Lower leg skin (tissue), 4 donors: ENCODE measurements at places on chromosomes 7 and 10. TPM values are rescaled to one million over a fixed set of nuclear protein-coding genes. Genes with fewer than 3 reads are reported as not detected.

The MYH16 gene
- not detected for total RNA-seq

The NKX1-2 gene
- total RNA-seq: 1.1 TPM

The FAM237B gene
- total RNA-seq: not detected

The ITPRID1 gene
- 0.63 TPM for total RNA-seq

The MALRD1 gene
- total RNA-seq: not detected

The SFTPA2 gene
- total RNA-seq: not detected

The GIMAP2 gene
- 7.2 TPM for total RNA-seq

The ANXA11 gene
- 109 TPM for total RNA-seq

DNA sequence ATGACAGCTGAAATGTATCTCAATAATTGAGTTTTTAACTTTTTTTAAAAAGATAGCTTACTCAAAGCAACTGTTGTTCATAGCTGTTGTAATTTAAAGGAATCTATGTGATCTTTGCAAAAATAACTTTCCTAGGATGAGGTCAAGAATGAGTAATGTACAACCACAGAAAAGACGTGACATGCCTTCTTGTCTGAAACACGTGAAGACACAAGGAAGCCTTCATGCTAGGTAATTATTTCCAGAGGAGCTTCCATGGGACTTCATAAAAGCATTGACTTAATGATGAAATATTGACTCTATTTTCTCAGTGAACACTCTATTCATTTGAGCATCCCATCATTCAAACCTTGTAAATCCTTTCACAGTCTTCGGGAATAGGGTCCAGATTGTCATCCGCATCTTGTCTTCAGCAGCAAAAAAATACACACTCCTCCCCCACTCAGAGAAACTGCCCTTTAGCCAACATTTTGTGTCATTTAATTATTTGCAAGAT, 528.0 kb downstream of the NRG3 start:
- DNase-seq: no peak

GRCh38 chr7:112238852-112239610, 32.5 kb downstream of the ZNF277 start:
- no peak for DNase-seq

GRCh38 chr10:121481180-121481579, 117.1 kb downstream of the FGFR2 start:
- DNase-seq: no peak

DNA sequence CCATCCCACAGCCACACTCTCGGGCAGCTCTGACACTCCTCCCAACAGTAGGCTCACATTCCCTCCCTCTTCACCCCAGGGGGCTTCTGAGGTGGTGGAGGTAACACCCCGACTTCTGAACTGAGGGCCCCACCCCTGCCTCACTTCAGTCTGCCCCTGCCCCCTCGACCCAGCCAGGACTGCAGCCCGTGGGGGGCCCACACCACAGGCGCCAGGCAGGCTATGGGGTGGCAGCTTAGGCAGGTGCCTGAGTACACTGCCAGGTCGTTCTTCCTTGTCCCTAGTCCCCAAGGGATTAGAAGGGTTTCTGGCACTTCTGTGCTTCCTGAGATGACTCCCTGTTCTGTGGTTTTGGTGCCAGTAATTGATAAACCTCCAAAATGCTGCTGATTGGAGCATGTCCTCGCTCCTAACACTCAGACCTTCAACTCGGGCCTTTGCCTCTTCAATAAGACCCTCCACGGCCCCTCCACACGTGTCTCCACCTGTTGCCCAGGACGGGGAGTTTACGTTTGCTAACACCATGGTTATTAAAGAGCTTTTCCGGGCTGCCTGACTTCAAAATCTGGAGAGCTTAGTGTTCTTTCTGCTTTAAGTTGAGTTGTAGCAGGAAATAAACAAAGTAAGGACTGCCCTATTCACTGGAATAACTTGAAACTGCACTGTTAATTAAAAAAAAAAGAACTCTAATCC, 23.8 kb upstream of the LARP4B start:
- no peak for DNase-seq

DNA sequence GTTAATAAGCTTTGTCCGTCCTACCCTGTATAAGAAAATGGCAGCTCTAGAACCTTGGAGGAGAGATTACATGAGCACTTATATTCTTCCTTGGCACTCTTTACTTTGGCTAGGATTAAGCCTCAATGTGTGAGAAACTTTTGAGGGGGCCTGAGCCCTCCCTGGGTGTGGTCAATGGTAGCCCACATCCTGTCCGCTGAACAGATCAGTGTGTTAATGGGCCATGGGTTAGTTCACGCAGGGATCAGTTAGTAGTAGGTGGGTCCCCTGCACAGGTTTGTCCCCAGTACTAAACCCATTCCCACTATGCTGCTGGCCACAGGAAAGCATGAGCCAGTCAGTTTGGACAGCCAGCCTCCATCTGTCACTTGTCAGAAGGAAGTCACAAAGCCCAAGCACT, 20.2 kb upstream of the IKZF1 start:
- DNase-seq: no peak

GRCh38 chr10:30348378-30348776, 701 bp downstream of the MTPAP start:
- no peak for DNase-seq

GRCh38 chr7:40300146-40300670, 165.4 kb downstream of the SUGCT start:
- no peak for DNase-seq

DNA sequence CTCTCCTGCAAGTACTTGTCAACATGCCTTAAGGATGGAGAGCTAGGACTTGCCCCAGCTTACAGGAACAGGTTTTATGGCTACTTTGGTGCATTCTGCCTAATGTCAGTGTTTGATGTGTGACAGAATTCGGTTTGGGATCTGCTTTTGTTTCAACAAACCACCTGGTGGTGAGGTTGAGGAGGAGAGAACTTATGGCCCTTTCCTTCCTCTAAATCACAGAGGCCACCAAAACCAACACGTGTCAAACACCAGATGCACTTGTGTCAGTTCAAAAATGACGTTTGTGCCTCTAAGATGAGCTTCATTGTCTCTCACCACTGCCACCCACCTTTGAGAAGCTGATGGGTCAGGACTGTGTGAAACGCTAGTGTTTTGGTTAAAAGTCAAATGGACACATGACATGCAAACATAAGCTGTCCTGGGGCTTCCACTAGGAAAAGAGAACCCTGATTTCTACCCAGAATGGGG, 83.9 kb downstream of the OSBPL3 start:
- DNase-seq: no peak

DNA sequence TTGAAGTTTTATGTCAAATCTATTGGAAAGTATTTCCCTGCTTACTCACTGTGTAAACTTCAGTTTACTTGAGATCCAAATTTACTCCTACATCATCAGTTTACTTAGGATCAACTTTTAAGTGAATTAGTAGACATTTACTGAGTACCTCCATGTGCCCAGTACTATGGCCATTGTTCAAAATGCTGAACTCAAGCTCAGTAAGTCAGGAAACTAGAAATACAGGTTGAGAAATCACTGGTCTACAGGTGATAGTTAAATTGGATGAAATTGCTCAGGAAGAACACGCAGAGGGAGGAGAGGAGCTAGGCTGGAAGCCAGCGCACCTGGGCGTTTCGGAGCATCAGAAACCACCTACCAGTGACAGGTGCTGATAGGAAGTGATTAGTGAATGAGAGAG, 25.5 kb upstream of the EBLN1 start:
- no peak for DNase-seq

- no peak for DNase-seq
Measured at GRCh38 chr10:37774351-37774750, 83.1 kb downstream of the ZNF248 start.

DNA sequence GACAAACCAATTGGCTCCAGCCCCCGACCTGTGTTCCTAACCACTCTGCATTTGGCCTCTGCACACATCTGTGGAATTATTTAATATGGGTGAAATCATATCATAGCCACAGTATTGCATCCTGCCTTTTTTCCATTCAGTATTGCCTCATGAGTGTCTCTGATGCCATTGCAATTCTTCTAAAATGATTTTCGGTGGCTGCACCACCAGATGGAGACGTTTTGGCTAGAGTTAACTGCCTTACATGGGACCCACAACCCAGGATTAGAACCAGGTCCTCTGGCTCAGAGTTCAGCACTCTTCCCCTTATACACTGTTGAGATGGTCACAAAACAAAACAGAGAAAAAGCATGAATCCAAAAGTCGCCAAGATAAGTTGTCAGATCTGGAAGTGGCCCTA, 180.8 kb downstream of the EMX2 start:
- no peak for DNase-seq
